Skin of body (tissue), 3 donors: ENCODE measurements at places on chromosomes 1 and 21.

GRCh38 chr21:42317341-42317741, 2.1 kb upstream of the TFF3 start:
- no peak for DNase-seq

DNA sequence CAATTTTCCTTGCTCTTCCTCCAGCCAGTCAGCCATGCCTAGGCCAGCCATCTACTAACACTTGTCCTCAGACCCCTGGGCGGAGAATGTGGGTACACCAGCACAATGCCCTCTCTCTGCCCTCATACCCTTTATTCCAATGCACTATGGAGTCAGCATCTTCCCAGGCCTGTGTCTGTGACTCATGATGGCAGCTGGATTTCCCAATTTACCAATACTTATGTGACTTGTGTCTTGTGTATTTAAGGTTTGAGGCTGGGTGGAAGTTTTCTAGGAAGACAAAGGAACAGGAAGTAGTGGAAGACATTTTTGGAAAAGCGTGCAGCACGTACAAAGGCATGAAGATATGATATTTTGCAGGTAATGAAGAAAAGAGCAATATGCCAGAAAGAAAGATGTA, 114.3 kb downstream of the NMNAT2 start:
- DNase-seq = no peak

GRCh38 chr21:40254540-40255465, 387.6 kb downstream of the PCP4 start:
- DNase-seq = no peak

DNA sequence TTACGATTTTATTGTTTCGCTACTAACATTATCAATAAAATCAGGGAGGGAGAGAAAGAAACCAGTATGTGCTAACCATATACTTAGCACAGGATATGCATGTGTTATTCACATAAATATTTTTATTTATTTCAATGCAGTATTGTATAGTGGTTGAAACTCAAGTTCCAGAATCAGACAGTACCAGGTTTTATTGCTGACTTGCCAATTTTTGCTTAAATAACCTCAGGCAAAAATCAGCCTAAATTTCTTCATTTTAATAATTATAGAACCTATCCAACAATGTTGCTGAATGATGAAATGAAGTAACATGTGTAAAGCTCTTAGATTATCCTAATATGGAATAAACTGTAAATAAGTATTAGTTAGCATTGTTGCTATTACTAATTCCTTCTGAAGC, 61.4 kb upstream of the LRRC7 start:
- no peak for DNase-seq

GRCh38 chr1:20271498-20272400, 18.9 kb upstream of the VWA5B1 start:
- DNase-seq = no peak

GRCh38 chr1:11664336-11665065, 501 bp downstream of the FBXO6 start:
- DNase-seq = no peak

- no peak for DNase-seq
Measured at GRCh38 chr1:12451560-12451900, 166.5 kb downstream of the DHRS3 start.

- DNase-seq = no peak
Measured at GRCh38 chr1:64150266-64150665, 53.2 kb upstream of the UBE2U start.

DNA sequence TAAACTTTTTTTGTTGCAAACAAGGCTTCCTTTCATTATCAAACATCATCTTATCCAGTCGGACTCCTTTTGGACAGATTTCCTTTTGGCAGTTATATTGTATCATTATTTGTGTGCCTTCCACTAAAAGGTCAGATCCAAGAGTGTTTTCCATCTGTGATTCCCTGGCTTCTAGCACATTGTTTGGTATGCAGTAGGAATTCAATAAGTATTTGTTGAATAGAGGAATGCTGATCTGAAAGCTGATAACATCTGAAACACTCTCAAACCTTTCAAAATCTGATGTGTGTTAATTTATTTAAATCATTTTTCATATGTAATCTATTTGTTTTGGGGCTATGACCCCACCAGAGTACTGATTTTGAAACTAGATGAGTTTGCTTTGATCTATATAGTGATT, 39.0 kb downstream of the NDC1 start:
- peak; percentile 5 for DNase-seq

DNA sequence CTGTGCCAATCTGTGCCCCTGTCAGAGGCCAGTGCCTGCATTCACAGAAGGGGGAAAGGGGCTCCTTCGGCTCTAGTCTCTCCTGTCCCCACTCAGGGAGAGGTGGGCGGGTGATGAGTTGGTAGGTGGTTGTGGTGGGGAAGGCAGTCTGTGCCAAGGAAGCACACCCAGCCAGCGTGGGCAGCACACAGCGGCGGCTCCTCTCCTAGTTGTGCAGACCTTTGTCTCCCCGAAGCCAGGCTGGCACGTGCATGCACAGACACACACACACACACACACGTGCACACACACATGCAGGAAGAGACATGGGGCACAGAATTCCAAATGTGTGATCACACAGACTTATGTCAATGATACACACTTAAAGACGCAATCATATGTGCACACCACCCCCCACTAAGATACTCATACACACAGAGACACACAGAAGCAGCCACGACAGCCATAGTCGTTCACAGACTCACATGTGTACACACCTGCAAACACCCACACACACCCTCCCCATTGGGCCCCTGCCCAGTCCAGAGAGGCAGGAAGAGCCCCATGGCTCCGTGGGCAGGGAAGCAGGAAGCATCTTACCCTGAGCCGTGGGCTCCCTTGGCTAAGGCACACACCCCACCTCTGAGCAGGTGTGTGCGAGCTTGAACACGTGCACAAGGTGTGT, 16.4 kb downstream of the RIMS3 start:
- DNase-seq = no peak

GRCh38 chr1:15148941-15149340, 4.6 kb upstream of the TMEM51 start:
- no peak for DNase-seq

GRCh38 chr1:83960669-83961277, 38.2 kb downstream of the TTLL7 start:
- DNase-seq = no peak

DNA sequence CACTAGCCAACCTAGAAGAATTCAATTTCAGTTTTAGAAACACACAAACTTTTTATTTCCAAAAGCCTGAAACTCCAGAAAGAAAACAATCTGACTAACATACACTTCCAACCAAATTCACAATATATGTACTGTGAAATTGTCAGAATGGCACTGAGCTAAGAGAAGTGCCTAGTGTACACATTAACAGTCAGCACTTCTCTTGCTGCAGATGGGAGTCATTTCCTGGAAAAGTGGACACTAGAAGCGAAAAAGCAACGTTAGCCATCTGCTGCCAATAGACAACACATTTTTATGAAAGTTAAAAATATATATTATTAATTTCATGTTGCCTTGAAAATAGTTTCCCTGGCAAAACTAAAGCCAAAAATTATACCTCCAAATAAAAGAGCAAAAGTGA, 66.1 kb downstream of the EPS15 start:
- no peak for DNase-seq

- DNase-seq = no peak
Measured at GRCh38 chr1:67773462-67773861, 59.8 kb downstream of the GNG12 start.
